ENCODE measurements at places on chromosomes 11 and 22. TPM values are rescaled to one million over a fixed set of nuclear protein-coding genes. Genes with fewer than 3 reads are reported as not detected.

DNAJB7 gene
- not detected for total RNA-seq

DNA sequence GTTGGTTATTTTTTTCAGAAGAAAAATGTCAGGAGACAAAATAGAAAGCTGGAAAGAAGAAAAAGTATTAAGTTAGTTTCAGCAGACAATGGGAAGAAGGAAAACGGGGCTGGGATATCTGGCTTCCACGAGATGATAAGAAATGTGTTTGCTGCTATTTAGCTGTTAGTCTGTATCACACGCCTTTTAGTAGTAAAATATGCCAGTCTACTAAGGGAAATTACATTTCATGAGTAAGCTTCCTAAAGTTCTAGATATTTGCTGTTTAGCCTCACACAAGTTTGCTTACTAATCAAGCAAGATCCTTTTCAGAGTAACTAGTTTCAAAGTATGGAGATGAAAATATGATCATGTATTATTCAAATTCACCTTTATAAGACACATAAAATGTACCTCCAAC, 1.5 kb downstream of the OR51B4 start:
- DNase-seq: no peak
- H3K27me3 ChIP-seq: no peaks in the 10 kb centered on the region
- no peak overlapping the region for H3K4me3 ChIP-seq
- H3K36me3 ChIP-seq: no peaks in the 10 kb centered on the region
- no peak overlapping the region for H3K27ac ChIP-seq

- no peaks in the 10 kb centered on the region for H3K36me3 ChIP-seq
- H3K27ac ChIP-seq: no peak overlapping the region
- H3K27me3 ChIP-seq: no peaks in the 10 kb centered on the region
- no peaks in the 10 kb centered on the region for H3K4me1 ChIP-seq
- DNase-seq: no peak
Measured at GRCh38 chr11:75031224-75031753, 42.6 kb downstream of the NEU3 start.

ANGPTL5 gene
- 0.44 TPM for total RNA-seq

DNA sequence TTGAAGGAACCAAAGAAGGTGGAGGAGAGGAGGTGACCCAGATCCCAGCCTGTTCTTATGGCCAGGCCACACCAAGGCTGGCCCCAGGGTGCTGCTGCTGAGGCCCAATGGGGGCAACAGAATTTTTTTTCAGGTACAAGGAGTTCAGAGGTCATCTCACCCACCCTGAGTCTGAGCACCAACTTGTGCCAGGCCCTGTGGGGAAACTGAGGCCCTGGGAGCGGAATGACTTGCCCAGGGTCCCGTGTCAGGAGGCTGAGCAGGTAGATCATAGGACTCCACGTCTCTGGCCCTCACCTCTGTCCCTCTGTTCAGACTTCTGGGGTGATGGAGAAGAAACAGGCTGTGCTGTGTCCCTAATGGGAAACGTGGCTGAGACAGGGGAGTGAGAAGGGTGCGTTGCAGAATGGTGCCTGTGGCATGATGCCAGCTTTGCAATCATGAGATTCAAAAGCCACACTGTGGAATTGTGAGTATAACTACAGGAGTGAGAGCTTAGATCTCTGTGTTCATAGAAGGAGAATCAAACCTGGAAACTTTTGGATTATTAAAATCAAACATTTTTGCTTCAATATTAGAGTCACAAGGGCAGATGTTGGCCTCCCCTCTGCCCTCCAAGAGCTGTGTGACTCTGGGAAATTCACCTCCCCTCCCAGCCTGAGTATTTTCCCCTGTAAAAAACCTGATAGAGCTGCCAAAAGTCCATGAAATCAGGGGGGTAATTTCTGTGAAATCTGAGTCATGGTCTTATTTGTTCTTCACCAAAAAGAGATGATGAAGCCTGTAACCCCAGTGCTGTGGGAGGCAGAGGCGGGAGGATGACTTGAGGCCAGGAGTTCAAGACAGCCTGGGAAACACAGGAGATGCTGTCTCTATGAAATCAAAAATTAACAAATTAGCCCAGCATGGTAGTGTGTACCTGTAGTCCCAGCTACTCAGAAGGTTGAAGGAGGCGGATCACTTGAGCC, 874 bp downstream of the APOL1 start:
- H3K36me3 ChIP-seq: no peaks in the 10 kb centered on the region
- DNase-seq: no peak
- peak overlapping the region; percentile 41 for H3K27ac ChIP-seq
- peak overlapping the region; percentile 54 for H3K4me3 ChIP-seq
- no peaks in the 10 kb centered on the region for H3K27me3 ChIP-seq
- H3K4me1 ChIP-seq: peaks cover 48% of the 10 kb centered on the region

- no peak overlapping the region for H3K27ac ChIP-seq
- no peak for DNase-seq
- no peak overlapping the region for H3K4me3 ChIP-seq
- H3K4me1 ChIP-seq: peaks cover 16% of the 10 kb centered on the region
- H3K36me3 ChIP-seq: peaks cover 88% of the 10 kb centered on the region
Measured at GRCh38 chr22:30015229-30015797, 65.0 kb upstream of the HORMAD2 start.

- H3K27ac ChIP-seq: peak overlapping the region; percentile 67
- H3K36me3 ChIP-seq: peaks cover 8% of the 10 kb centered on the region
- no peak for DNase-seq
- no peak overlapping the region for H3K4me3 ChIP-seq
- H3K27me3 ChIP-seq: no peaks in the 10 kb centered on the region
Measured at GRCh38 chr11:6402561-6402981, 12.3 kb downstream of the SMPD1 start.

DNA sequence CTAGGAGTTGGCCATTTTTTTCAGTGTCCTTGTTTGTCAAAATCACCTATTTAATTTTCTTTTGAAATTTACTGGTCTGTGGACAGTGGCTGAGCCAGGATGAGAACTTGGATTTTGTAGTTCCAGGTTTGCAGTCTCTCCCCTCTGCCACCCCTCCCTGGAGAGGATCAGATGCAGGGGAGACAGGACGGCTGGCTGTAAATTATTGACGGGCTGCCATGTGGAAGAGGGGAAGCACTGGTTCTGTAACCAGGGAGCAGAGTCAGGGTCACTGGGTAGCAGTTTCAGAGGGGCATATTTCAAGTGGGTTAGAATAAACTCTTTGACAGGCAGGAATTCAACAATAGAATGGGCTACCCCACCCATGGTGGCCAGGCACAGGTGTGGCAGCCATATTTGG, 20.6 kb upstream of the YWHAH start:
- H3K4me1 ChIP-seq: no peaks in the 10 kb centered on the region
- H3K36me3 ChIP-seq: no peaks in the 10 kb centered on the region
- no peak for DNase-seq
- no peak overlapping the region for H3K27ac ChIP-seq
- H3K4me3 ChIP-seq: no peak overlapping the region
- H3K27me3 ChIP-seq: no peaks in the 10 kb centered on the region

MLC1 gene
- total RNA-seq: not detected

DNA sequence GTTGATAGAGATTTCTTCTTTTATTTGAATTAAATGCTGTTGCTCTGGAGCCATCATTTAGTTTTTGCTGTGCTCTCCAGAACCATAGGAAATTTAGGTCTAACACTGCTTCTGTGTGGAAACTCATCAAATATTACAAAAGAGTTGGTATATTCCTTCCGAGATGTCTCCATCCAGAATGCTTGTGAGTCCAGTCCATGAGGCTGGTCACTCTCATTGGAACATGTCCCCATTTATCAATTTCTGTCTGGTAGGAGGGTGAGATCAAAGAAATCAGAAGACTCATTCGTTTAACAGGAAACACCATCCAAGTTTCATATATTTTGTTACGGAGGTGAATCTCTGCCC, 52.4 kb upstream of the LMO2 start:
- H3K36me3 ChIP-seq: no peaks in the 10 kb centered on the region
- H3K4me1 ChIP-seq: peaks cover 4% of the 10 kb centered on the region
- no peak overlapping the region for H3K27ac ChIP-seq
- DNase-seq: no peak
- H3K4me3 ChIP-seq: no peak overlapping the region

LIF gene
- 0.66 TPM for total RNA-seq

- H3K27me3 ChIP-seq: no peaks in the 10 kb centered on the region
- H3K4me1 ChIP-seq: no peaks in the 10 kb centered on the region
Measured at GRCh38 chr11:127627629-127628457, 627.3 kb upstream of the KIRREL3 start.

DNA sequence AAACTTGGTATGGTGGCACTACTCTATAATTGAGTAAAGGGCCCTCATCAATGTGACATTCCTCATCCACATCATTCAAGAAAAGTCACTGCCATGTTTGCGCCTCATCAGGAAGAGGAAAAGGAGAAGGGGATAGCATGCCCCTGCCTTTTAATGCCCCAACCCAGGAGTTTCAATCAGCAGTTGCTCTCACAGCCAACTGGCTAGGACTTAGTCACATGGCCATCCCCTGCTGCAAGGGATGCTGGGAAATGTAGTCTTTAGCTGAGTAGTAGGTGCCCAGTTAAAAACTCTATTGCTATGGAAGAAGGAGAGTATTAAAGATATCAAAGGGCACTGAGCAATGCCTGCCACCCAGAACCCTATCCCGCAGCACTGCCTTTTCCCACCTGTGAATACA, 10.9 kb upstream of the CCND1 start:
- no peaks in the 10 kb centered on the region for H3K4me1 ChIP-seq
- no peaks in the 10 kb centered on the region for H3K27me3 ChIP-seq
- H3K36me3 ChIP-seq: no peaks in the 10 kb centered on the region
- no peak overlapping the region for H3K27ac ChIP-seq
- H3K4me3 ChIP-seq: no peak overlapping the region

OR51E1 gene
- 0.30 TPM for total RNA-seq

TSPAN32 gene
- total RNA-seq: 7.3 TPM

DNA sequence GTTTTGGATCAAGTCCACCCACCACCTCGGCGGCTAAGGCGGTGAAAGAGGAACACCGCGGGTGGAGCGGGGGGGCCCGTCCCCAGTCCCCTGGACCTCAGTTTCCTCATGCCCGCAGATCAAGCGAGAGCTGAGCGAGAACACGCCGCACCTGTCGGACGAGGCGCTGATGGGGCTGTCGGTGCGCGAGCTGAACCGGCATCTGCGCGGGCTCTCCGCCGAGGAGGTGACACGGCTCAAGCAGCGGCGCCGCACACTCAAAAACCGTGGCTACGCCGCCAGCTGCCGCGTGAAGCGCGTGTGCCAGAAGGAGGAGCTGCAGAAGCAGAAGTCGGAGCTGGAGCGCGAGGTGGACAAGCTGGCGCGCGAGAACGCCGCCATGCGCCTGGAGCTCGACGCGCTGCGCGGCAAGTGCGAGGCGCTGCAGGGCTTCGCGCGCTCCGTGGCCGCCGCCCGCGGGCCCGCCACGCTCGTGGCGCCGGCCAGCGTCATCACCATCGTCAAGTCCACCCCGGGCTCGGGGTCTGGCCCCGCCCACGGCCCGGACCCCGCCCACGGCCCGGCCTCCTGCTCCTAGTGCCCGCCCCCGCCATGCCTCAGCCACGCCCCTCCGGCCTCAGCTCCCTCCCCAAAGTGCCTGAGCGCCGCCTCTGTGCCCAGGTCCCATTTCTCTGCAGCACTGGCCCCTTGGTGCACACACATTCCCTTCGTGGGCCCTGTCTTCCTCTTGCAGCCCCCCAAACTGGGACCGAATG, 12.7 kb downstream of the MAFF start:
- H3K27me3 ChIP-seq: no peaks in the 10 kb centered on the region
- DNase-seq: no peak
- H3K4me3 ChIP-seq: peak overlapping the region; percentile 8
- H3K36me3 ChIP-seq: no peaks in the 10 kb centered on the region
- H3K27ac ChIP-seq: peak overlapping the region; percentile 61

TMEM132A gene
- 23.2 TPM for total RNA-seq

DNA sequence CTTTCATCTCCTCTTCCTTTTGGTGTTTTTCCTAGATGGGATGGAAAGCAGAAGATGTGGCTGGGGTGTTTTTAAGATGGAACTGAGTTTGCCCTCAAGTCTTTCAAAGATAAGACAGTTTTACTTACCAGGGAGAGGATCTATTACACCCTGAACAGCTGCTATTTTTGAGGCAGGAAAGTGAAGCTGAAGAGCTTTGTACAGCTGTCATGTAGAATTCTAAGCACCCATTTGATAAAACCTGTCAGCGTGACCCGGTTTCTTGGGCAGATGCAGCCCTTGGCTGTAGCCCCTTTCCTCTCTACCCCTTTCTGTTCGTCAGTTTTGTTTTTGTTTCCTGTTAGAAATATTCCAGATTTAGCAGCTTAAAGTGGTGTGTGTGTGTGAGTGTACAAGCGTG, 35.2 kb downstream of the FAT3 start:
- H3K4me3 ChIP-seq: no peak overlapping the region
- DNase-seq: no peak
- H3K27me3 ChIP-seq: no peaks in the 10 kb centered on the region
- no peaks in the 10 kb centered on the region for H3K4me1 ChIP-seq
- no peaks in the 10 kb centered on the region for H3K36me3 ChIP-seq
- no peak overlapping the region for H3K27ac ChIP-seq

CASP5 gene
- total RNA-seq: not detected

MMP3 gene
- 545 TPM for total RNA-seq

- H3K4me3 ChIP-seq: no peak overlapping the region
- H3K27ac ChIP-seq: no peak overlapping the region
- H3K36me3 ChIP-seq: no peaks in the 10 kb centered on the region
- no peaks in the 10 kb centered on the region for H3K4me1 ChIP-seq
- H3K27me3 ChIP-seq: no peaks in the 10 kb centered on the region
- no peak for DNase-seq
Measured at GRCh38 chr11:76102802-76103201, 103.5 kb downstream of the WNT11 start.

DNA sequence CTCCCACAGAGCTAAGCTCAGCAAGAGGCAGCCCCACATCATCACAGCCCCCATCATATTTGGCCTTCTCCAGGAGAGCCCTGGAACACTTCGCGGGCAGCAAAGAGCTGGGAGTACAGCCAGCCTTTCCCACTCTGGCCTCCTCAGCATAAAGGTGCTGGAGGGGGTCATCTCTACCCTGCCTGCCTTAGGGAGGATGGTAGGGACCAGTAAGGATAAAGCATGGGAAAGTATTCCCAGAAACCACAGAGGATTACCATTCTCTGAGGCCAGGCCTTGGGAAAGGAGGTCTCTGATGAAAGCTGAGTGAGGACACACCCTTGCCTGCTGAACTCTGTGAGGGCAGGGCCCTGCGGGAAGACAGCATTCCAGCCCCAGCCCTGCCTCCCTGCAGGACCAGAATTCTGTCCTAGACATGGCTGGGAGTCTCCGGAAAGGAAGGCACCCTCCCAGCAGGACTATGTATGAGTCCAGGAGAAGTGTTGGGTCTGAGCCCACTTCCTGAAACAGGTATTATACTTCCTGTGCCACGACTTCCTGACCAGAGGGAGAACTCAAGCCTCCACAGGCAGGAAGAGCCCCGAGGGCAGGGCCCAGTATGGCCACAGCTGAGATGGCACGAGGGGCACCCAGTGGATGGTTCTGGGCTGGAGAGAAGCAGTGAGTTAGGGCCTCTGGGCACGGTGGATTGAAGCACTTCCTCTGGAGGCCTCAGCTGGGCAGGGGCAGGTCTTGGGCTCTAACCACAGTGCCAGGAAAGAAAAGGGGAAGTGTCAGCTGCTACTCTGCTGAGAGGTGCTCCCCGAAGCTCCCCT, 12.9 kb upstream of the CASTOR1 start:
- H3K4me1 ChIP-seq: peaks cover 96% of the 10 kb centered on the region
- peak overlapping the region; percentile 88 for H3K27ac ChIP-seq
- DNase-seq: no peak
- H3K27me3 ChIP-seq: no peaks in the 10 kb centered on the region

All from tibial nerve (tissue), 4 donors.